Kidney capillary endothelial cell (primary cell): ENCODE measurements at places on chromosomes 5 and 9.

DNA sequence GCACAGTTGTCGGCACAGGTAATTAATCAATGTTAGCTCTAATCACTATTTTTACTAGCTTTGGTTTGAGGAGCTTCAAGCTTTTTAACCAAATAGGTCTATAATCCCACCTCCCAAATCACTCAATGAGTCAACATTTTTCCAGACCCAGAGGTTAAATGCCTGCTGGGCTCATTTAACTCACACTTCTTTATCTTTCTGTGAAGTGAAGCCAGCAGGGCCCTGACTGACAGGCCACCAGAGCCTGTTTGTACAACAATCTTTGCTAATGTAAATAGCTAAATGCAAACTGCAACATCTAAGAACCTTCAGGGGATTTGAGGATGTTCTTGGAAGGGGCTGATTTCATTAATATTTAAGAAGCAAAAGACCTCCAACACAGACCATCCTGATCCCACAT lies 98.4 kb upstream of the NREP start:
- no peak for DNase-seq

DNA sequence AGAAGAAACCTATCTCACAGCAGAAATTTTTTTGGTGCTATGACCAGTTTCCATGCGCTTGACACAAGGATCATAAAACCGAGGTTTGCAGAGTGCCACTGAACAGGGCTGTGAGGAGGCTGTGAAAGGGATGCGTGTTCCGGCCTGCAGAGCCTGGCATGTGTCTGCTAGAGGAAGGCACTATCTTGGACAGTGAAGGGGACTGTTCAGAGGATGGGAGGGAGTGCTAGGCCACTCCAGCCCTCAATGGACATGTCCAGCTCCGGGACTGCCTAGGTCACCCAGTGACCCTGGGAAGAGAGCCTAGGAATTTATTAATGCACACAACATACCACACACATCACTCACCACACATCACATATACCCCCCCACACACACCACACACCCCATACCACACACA lies 275.9 kb downstream of the GADD45G start:
- no peak for DNase-seq

- no peak for DNase-seq
Measured at GRCh38 chr9:123217128-123217654, 51.2 kb downstream of the STRBP start.

- DNase-seq, result no peak
Measured at GRCh38 chr5:136810261-136810801, 445.0 kb upstream of the TRPC7 start.

GRCh38 chr9:136824496-136825225 lies 16.9 kb downstream of the RABL6 start:
- no peak for DNase-seq

DNA sequence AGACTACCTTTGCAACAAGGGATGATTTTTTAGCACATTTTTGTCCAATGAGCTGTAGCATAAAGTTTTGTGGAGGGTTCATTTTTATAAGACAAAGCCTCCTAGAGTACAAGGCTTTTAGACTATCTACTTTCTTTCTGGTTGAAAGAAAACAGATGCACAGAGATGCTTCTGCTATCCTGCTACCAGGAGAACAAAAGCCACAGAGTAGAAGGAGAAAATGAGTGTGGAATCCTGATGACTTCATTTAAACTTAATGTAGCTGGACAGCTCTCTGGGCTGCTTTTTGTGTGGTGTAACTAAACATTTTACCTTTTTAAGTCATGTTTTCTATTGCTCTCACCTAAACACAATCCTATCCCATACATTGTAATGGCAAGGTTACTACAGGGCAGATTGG lies 1009.4 kb downstream of the TLE1 start:
- DNase-seq, result no peak

GRCh38 chr5:134275822-134276221 lies 49.9 kb upstream of the PPP2CA start:
- DNase-seq, result no peak

DNA sequence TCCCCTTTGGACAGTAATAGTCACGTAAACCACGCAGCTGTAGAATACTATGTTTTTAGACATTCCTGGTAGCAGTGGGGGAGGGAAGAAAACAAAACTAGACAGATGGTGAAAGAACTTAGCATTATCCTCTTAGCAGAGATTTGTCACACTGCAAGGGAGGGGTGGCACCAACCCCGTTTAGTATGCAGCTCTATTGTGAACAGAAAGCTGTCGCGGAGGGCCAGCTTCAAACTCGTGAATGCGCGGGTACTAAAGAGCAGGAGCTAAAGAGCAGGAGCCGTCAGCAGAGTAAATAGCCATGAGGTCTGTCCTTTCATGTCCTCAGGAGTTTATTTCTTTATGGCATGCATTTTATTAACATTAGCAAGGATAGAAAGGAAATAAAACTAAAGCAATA lies 141.9 kb upstream of the SLC12A2 start:
- no peak for DNase-seq

DNA sequence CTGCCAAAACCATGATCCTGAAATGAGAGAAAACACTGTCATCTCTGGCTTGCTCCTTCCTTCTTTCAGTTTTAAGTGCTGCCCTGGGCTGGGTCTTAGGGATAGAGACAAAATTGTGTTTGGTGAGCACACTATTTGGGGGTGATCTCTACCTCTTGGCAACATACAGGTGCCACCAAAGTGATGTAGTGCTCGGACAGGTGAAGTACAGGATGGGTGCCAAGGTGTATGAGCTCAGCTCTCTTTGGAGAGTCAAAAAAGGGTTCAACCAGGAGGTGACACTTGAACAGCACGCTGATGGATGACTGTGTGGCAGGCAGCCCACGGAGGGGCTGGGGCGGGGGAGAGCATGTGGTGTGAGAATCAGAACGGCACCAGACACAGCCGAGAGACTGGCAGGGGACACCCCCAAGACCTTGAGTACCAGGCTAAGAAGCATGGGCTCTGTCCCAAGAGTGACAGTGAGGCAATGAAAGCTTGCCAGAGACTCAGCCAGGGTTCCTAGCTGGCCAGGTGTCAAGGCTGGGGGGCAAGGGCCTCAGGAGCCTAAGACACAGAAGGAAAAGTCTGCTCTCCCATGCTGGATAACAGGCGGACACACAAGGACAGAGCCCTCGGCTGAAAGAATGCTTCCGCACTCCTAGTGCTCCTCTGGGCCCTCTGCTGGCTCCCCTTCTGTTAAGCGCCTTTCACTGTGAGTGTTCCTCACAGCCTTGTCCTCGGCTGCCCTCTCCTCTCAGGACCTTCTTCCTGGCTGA lies 2.5 kb downstream of the NHP2 start:
- no peak for DNase-seq

DNA sequence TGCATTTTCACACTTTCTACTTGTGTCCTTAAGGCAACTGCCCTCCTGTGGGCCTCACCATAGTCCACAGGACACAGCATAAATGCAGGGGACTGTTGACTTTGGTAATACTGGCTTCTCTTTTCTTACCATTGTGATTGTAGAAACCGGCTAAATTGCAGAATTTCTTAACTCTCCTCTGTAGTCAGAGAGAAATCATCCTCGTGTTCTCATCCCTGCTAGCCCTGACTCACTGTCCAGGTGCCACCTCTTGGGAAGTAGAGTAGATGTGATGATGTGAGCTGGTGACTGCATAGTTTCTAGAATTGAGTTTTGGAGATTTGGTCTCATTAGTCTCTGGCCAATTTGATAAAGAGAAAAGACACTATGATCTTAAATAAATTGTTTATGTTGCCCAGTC lies 5.5 kb downstream of the PHF24 start:
- DNase-seq, result no peak

GRCh38 chr5:173786286-173787187 lies 101.6 kb upstream of the CPEB4 start:
- DNase-seq, result no peak

- no peak for DNase-seq
Measured at GRCh38 chr9:130041648-130042405, 1.2 kb downstream of the FNBP1 start.

DNA sequence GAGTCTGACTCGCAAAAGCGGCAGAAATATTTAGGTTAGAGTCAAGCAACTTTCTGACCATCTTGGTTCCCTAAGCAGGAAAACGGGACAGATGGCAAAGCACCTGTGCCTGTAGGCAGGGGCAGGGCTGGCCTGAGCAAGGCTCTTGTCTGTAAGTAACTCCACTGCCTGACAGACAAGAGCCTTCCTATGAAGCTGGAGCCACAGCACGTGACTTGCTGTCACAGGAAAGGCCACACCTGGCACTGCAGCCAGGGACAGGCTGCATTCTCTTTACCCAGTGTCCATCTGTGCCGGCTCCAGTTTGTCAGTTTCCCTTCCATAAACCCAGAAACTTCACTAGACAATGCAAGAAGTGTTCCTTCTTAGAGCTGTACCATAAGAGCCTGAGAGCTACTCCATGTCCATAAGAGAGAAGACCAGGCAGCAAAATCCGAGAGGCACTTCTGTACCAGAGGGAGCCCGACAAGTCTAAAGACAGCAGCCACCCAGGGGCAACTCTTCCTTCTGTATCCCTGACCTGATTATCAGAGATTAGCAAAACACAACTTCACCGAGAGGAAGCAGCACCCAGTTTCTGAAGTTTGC lies 78.1 kb downstream of the GPR21 start:
- DNase-seq, result no peak

DNA sequence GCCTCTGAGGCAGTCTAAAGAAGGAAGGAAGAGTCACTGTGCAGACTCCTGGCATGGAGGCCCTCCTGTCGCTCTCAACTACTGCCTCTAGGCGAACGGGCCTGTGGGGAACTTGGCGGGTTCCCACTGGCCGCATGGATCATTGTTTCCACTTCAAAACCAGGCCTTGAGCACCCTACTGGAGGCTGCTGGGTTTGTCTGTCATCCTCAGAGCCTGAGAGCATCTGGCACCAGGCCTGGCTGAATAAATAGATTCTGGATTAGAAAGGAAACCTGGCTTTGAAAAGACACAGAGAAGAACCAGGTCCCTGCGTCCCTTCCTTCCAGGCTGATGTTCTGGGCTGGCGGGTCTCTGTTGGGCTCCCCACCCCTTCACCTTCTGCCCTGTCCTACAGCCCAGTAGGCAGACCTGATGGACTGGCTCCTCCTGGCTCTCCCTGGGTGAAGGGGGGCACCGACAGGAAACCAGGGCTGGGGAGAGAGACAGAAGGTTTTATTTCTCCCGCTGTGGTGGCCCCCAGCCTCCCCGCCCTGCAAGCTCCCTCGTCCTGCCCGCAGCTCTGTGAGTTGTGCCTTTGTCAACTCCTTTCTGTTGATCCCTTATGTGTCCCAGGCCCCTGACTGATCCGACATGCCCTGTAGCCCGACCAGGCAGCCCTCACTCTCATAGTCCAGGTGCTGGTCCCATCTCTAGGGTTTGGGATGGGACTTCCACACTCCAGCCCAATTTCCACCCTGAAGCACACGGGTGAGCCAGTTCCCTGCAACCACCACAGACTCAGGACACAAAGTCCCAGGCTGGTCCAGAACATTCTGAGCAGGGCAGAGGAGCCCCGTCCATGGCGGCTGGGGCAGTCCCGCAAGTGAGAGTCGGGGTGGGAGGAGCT lies 50.1 kb downstream of the ADAMTS2 start:
- DNase-seq, result no peak

- no peak for DNase-seq
Measured at GRCh38 chr9:87776481-87777379, 50.8 kb downstream of the CTSL start.

GRCh38 chr5:143980506-143980905 lies 168.5 kb downstream of the HMHB1 start:
- no peak for DNase-seq

GRCh38 chr5:147408980-147409379 lies 100.9 kb downstream of the DPYSL3 start:
- no peak for DNase-seq

- no peak for DNase-seq
Measured at GRCh38 chr9:36045610-36046009, 8.9 kb downstream of the RECK start.

GRCh38 chr9:36018891-36019720 lies 17.6 kb upstream of the RECK start:
- DNase-seq, result no peak

DNA sequence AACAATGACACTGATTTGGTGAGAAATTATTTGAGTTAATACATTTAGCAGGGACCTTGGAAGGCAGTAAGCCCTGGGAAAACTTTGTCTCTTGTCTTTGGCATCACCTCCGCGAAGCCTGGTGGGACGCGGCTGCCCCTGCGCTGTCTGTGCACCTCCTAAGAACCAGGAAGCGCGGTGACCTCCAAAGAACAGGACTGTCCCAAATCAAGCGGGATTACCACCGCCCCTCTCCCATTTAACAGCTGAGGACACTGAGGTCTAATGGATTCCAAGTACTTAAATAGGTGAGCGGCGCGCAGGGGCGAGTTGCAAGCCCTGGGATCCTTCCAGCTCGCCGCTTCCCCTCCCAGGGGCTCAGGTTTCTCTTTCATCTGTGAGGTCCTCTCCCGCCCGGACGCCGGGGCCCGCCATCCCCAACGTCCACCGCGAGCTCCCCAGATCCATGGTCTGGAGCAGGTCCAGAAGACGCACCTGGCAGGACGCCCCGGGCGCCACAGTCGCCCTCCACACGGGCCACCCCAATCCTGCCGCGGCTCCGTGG lies 432 bp downstream of the STARD4 start:
- DNase-seq, result no peak
